ENCODE measurements at places on chromosomes 6 and 20.

DNA sequence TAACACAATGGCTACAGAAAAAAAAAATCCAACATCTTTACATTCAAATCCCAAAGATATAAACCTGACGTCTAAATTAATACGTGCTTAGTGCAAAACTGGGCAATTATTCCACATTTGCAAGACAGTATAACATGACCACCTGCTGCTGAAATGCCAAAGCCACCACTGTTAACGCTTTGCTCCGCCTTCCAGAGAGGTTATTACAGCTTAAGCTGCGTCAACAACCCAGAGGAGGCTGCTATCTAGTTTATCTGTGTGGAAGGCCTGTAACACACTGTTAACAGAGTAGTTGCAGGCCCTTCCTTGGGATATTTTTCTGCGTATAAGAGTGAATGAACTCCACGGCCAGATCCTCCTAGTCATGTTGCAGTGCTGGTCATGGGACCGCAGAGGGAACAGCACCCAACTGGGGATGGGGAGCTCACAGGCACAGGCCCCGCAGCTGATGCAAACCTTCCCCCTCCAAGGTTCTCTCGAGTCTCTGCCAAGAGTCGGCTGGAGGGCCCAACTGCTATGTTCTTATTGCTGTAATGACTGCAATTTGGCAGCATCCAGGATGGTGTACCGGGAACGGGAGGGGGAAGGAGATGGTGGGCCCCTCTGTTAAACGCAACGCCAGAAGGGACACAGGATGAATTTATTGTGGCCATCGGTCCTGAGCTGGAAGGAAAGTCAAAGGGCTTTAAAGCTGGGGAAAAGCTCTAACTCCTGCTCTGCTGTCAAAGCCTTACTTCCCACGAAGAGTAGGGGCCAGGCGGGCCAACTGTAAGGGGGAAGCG lies 993 bp upstream of the NCOA7 start:
- DNase-seq: peak; percentile 52

- DNase-seq: no peak
These were observed 295.3 kb upstream of the FOXQ1 start for GRCh38 chr6:1016329-1017302.

DNA sequence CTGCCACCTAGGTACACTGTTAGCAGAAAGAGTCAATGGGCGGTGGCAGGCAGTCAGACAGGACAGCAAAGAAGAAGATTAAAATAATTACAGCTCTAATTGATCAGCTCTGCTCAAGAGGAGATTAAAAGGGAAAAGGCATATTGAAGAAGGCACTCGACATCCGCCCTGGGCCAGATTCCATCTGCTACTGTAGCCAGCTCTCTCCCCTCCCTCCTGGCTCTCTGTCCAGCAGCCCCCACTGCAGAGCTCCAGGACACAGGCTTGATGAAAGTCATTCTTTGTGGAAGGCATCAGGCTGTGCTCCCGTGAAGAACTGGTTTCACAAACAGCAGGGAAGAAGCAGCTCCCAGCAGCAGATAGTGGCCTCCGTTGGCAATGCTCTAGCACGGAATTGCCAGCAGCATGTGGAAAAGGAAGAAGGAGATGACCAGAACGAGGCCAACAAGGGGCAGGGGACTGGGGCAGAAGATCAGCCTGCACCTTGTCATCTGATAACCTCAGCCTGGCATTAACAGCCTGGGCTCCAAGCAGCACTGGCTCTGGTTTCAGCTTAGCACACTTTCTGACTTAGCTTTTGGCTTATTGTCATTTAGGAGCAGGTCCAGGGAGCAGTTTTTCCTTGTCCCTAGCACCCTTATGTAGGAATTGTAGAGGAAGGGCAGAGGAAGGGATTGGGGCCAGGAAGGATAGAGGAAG lies 465.9 kb downstream of the KIF16B start:
- DNase-seq: no peak

- DNase-seq: peak; percentile 18
These were observed 1.1 kb upstream of the BEND6 start for GRCh38 chr6:56953597-56954402.

- no peak for DNase-seq
These were observed 166.1 kb upstream of the CST7 start for GRCh38 chr20:24782801-24783630.

GRCh38 chr6:38234141-38234540 lies 405.6 kb downstream of the BTBD9 start:
- DNase-seq: no peak

DNA sequence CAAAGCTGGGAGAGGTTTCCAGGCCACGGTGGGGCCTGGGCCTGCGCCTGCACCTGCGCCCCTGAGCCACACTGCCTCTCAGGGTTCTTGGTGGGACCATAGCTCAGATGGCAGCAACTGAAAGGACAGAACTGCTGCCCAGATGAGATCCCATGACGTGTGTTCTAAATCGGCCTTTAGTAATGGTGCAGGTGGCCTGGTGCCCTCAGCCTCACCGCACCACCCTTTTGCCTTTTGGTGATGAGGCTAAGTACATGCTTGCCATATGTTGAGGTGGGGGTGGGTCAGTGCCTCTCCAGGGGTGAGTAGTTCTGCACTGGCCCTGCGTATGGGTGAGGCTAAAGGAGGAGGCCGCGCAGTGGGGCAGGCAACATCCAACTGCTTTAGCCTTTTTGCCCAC lies 7.4 kb downstream of the PSMG4 start:
- no peak for DNase-seq

- no peak for DNase-seq
These were observed 5.3 kb downstream of the PGC start for GRCh38 chr6:41741625-41742490.

DNA sequence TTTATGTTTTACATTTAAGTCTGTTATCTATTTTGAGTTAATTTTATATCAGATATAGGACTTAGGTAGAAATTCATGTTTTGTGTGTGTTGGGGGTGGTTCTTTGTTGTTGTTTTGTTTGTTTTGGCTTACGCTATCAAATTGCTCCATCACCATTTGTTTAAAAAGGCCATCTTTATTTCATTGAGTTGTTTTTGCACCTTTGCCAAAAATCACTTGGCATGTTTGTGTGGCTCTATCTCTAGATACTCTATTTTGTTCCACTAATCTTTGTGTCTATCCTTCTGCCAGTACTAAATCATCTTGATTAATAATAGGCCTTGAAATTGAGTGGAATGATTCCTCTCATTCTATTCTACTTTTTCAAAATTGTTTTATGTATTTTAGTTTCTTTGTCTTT lies 7.4 kb downstream of the CYP39A1 start:
- DNase-seq: no peak

DNA sequence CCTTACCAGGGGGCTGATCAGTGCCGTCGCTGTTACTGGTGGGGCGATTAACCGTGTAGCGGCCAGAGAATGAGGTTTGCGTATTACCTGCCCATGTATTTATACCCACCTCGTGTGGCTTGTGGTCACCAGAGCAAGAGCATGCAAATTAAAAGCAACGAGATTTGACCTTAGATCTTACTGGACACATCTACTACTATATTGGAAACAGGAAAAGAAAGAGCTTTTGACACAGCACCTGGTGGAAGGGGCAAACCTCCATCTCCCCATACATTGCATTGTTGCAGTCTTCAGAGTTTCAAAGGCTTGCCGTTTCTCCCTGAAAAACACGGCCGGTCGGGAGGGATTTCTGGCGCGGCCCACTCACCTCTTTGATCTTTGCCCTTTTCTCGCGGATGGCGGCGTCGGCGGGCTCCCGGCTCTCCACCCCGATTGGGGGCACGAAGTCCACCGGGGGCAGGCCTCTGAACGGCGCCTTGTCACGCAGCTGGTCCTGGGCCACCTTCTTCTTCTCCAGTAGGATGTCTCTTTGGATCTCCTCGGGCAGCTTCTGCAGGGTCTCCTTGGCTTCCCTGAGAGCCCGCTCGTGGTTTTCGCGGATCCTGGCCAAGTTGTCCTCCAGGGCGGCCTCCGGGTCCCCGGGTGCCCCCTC lies 1.3 kb downstream of the MAN1A1 start:
- DNase-seq: peak; percentile 59

DNA sequence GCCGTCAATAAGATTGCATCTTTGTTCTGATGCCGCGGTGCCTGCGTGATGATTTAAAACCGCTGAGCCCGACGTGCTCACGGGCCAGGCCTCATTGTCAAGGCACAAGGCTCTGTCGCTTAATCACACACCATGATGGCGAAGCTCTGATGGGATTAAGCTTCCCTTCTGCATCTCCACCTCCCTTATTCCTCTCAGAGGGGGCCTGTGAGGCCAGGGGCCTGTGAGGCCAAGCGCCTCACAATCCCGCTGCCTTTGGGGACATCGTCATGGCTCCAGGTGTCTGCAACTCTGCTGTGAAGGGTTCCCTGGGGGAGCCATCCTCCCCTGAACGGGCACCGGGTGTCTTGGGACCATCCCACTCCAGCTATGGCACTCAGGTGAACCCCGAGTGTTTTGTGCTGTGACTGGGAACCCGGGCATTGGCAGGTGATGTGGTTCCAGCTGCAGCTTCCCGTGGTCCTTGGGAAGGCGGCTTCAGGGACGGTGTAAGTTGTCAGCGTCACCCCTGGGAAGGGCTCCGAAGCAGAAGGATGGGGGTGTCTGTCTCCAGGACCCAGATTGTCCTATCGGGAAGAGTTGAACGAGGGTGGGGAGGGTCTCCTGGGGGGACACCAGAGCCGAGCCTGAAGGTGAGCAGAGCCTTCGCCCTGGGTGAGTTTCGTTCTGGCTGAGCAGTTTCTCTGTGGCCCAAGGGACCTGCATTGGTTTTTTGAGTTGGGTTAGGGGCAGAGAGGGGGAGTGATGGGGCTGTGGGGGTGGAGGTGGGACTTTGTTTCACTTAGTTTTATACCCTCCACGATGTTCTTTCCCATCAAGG lies 18.0 kb upstream of the BHLHE23 start:
- no peak for DNase-seq

- DNase-seq: no peak
These were observed 103.1 kb upstream of the SPACA1 start for GRCh38 chr6:87944541-87944954.

DNA sequence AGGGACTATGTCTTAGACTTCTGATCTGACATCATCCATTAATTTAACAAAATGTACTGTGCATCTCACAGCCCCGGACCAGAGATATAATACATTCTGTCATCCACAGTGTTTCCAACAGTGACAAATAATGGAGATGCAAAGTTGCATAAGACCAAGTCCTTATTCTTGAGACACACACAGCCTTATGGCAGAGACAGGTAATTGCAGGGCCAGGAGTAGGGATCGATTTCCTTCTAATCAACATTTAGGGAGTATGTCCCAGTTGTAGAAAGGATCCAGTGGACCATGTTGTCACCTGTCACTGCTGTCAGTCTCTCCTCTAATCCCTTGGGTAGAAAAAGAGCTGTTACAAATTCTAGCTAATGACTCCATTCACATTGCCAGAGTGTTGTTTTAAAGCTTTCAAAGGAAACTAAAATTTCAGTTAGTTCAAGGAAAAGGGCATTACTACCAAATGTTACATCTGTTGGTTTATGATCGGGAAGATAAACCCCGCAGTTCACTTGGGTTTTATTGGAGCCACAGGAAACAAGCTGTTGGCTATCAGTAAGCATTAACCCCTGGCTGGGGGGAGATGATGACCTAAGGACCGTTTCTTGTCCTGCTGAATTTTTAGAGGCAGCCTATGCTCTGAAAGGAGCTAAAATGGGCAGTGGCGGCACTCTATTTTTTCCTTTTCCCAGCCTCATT lies 111.4 kb upstream of the ATXN1 start:
- DNase-seq: no peak

DNA sequence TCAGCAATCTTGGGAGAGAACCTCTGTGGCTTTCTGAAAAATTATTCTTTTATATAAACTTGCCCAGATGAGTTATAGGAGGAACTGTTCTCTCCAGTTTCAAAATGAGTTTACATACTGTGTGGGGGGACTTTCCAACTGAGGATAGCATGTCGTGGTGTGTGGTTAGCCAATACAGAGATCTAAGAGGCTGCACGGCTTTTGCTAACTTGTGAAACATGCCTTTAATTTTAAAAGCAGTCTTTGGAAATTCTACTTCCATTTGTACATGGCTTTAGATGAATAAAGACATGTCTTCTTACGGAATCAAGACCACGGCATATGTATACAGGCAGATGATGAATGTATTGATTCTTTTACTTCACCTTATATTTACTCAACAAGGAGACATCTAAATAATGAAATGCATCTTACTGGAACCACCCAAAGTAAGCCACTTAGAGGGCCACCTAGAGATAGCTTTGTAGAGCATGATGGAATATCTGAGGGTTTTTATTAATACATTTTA lies 39.8 kb downstream of the HIVEP1 start:
- DNase-seq: peak; percentile 61

GRCh38 chr20:62133051-62133845 lies 9.9 kb downstream of the PSMA7 start:
- DNase-seq: no peak

DNA sequence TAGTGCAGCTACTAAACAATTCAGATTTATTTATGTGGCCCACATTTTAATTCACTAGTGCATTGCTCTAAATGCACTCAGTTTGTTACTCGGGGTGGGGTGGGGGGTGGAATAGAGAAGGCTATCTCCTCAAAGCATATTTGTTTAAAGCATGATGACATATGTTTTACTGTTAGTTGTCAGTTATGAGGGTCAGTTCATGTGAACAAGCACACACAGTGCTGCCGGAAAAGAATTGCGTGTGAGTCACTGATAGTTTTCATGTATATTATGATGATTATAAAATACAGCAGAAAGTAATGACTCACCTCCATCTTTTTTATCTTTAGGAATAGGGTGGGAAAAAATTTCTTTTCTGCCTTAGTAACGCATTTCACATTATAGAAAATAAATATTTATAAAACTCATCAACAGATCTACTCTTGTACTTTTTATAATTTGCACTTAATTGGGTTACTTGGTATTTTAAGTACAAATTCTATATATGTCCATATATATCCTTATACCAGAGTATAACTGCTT lies 42.2 kb upstream of the STXBP5 start:
- no peak for DNase-seq

GRCh38 chr6:89555806-89556205 lies 82.7 kb downstream of the LYRM2 start:
- no peak for DNase-seq

- no peak for DNase-seq
These were observed 29.6 kb downstream of the GSS start for GRCh38 chr20:34925981-34926380.

- no peak for DNase-seq
These were observed 54.7 kb downstream of the SMOC2 start for GRCh38 chr6:168495636-168496035.

DNA sequence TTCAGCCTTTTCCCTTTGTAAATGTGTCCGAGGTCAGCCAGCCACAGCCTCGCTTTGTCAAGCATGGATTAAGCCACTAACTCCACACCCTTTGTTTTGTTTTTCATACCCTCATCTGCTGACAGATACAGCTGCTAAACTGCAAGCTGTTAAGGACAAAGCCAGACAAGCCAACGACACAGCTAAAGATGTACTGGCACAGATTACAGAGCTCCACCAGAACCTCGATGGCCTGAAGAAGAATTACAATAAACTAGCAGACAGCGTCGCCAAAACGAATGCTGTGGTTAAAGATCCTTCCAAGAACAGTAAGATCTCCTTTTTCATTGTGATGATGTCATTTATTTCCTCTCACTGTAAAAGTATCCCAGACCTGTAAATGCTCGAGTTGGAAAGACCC lies 269.3 kb downstream of the ARHGAP18 start:
- no peak for DNase-seq

DNA sequence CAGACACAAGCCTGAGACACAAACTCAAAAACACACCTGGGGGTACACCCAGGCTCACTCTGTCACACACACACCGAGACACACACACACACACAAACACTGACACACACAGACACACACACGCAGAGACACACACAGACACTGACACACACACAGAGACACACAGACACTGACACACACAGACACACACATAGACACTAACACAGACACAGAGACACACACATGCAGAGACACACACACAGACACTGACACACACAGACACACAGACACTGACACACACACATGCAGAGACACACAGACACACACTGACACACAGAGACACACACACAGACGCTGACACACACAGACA lies 14.4 kb upstream of the ABHD16B start:
- no peak for DNase-seq

Measured in stimulated activated CD4-positive, alpha-beta T cell treated with anti-CD3 and anti-CD28 coated beads, Interleukin-15, amount 100 ng/mL, for 24 hours (primary cell).